Left renal cortex interstitium (tissue), 4 donors: ENCODE measurements at places on chromosomes 7 and 10. TPM values are rescaled to one million over a fixed set of nuclear protein-coding genes. Genes with fewer than 3 reads are reported as not detected.

TMEM225B gene
- polyA plus RNA-seq: 2.2 TPM

- DNase-seq: no peak
Measured at GRCh38 chr7:4245866-4246470, 436.1 kb upstream of the FOXK1 start.

DNA sequence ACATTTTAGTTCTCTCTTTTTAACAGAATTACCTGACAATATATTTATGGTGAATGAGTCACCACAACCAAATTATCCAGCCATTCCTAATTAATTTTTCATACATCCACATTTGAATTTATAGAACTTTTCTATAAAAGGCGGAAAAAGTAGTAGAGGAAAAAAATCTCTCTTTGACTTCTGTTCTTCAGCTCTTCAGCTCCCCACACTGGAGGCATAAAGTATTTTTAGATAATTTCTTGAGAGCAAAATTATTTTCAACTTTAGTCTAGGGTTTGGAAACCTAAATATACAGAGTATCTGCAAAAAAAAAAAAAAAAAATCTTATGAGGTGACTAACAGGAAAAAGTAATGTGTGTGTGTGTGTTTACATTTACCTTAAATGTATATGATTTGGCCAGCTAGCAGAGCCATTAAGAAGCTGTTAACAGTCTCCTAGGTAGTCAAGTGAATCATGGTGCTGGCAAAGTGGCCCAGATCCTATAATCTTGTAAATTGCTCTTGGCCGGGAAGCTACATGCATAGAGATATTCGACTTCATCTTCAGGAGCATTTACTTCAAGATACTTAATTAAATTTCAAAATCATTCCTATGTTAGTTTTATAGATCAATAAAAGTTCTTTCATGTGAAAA is 383.1 kb upstream of the STEAP1 start:
- DNase-seq: no peak

DNA sequence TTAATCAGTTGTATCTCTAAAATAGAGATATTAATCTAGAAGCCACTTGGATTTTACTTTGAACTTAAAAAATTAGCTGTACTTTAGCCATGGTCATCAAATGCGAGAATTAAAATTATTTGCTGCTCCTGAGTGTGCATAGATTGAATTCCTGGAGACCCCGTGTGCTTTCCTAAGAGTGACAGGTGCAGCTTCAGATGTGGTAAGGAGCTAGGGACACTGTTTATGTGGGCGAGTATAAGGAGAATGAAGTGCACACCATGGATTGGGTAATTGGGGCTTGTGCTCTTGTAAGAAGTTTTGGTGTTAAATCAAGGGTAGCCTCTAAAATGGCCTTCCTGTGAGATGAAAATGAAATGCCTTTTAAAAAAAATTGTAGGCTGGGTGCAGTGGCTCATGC is 9.8 kb downstream of the PLCE1 start:
- DNase-seq: no peak
